ENCODE measurements at places on chromosomes 2 and 18.
A peak's percentile ranks its signal among the peaks of the same experiment; 100 is the strongest.

DNA sequence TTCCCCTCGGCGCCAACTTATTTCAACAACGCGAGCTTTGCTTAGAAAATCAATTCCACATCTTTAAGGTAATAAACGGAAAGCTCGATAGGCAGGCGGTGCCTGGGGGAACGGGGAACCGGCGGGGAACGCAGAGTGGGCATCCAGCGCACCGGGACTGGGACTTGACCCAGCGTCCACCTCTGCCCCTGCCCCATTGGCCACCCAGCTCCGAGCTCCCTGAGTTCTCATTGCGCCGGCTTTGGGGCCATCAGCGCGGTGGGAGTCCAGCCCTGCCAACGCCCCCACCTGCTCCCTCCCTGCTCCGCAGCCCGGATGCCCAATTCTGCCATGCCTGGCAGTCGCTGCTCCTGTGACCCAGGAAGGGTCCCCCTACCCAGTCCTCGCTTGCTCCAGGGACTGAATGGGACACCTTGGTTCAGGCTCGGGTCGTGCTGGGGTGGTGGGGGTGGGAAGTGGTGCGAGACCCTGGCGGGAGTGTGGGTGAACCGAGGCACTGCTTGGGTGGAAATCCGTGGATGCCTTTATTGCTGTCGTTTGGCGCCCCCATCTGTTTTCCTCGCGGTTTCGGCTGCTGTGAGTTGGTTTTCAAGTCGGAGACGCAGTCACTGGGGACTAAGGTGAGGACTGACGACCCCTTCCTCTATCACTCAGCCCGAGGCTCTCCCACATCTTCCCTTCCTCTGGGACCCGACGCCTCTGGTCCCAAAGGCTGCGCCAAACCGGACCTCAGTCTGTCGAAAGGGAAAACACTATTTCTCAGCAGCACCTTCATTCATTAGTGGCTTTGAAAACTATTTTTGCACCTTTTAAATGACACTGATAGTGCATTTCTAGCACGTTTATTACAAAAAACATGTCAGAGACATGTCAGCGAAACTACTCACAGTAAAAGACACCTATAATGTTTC lies 2.4 kb upstream of the EVX2 start:
- no peak for DNase-seq

- DNase-seq: no peak
Measured at GRCh38 chr18:9941103-9941502, 27.3 kb downstream of the VAPA start.

- no peak for DNase-seq
Measured at GRCh38 chr18:59767732-59768131, 70.5 kb upstream of the CCBE1 start.

- no peak for DNase-seq
Measured at GRCh38 chr18:23069481-23069880, 65.8 kb upstream of the CABLES1 start.

- no peak for DNase-seq
Measured at GRCh38 chr2:206084439-206084869, 1.5 kb downstream of the INO80D start.

- DNase-seq: no peak
Measured at GRCh38 chr2:54508541-54508940, 52.4 kb downstream of the SPTBN1 start.

- no peak for DNase-seq
Measured at GRCh38 chr2:49686291-49686690, 532.0 kb upstream of the FSHR start.

GRCh38 chr2:54627973-54628372 lies 95.5 kb upstream of the EML6 start:
- DNase-seq: no peak

GRCh38 chr2:44793322-44793870 lies 148.1 kb upstream of the SIX3 start:
- no peak for DNase-seq

DNA sequence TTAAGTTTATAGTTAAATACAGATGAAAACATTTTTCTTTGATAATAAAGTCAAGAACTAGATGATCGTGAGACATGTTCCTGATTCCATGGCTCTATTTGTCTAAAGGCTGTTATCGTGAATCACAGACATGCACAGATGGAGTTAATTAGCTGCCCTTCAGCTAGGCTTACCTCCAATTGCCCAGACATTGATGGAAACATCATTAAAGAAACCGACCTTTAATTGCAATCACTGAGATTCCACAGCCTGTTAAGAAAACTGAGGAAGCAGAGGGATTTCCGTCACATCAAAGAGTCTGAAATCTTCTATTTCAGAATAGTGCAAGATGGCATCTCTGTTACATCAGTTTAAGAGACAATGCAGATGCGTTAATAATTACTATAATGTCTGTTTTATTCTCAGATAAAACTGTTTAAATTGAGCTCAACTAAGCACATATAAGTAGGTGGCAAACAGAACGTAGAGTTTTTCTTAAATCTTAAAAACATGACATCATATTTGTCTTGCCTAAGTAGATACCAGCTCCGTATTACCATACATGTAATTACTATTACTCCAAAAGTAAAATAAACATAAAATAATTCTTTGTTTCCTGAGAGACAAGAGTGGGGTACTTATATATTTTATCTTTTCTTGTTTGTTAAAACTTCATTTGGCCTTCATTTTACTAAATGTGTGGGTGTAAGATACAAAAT lies 23.9 kb upstream of the CRACDL start:
- no peak for DNase-seq

GRCh38 chr2:199278099-199278498 lies 179.6 kb downstream of the SATB2 start:
- no peak for DNase-seq

- DNase-seq: peak; percentile 45
Measured at GRCh38 chr18:35478520-35479435, 19.0 kb downstream of the INO80C start.

DNA sequence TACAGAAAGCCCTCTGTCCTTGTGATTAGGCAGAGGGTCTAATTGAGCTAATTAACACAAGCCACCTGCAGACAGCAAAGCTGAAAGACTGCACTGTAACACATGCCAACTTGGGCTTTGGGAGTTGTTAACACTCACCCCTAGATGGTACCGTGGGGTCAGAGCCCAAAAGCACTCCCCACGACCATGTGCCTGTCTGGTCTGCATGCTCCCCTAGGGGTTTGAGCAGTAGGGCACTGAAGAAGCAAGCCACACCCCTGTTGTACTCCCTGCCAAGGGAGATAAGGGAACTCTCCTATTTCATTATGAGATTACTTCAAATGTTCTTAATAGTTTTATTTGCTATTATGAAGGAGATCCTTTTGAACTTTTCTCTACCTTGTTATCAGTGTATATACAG lies 560.1 kb upstream of the FSHR start:
- no peak for DNase-seq

GRCh38 chr2:147689220-147689909 lies 155.5 kb upstream of the ACVR2A start:
- no peak for DNase-seq

- no peak for DNase-seq
Measured at GRCh38 chr2:100592226-100592625, 29.4 kb downstream of the PDCL3 start.

GRCh38 chr2:62143696-62144095 lies 52.2 kb upstream of the B3GNT2 start:
- no peak for DNase-seq

- no peak for DNase-seq
Measured at GRCh38 chr2:24410976-24411375, 50.6 kb upstream of the ITSN2 start.

DNA sequence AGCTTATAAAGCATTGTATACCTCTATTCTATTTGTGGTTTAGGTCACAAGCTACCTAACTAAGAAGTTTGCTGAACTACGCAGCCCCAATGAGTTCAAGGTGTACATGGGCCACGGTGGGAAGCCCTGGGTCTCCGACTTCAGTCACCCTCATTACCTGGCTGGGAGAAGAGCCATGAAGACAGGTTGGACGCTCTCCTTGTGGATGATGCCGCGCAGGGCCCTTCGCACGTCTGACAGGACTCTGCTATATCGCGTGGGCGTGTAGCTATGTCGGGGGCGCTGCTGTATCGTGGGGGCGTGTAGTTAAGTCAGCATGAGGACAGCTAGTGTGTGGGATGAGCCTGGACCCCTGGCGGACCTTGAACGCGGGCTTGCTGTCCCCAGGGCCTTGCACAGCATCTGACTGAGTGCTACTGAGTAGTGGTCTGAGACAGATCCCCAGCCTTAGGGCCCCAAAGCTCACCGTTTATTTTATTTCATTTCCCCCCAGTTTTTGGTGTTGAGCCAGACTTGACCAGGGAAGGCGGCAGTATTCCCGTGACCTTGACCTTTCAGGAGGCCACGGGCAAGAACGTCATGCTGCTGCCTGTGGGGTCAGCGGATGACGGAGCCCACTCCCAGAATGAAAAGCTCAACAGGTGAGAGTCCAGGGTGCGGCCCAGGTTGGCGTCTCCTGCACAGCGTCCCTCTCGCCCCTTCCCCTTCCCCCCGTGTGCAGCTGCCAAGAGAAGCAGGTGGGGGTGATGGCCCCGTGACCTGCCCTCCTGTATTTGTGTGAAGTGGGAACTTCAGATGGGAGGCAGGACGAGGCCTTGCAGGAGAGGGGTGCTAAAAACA lies 15.6 kb upstream of the CNDP1 start:
- DNase-seq: no peak

DNA sequence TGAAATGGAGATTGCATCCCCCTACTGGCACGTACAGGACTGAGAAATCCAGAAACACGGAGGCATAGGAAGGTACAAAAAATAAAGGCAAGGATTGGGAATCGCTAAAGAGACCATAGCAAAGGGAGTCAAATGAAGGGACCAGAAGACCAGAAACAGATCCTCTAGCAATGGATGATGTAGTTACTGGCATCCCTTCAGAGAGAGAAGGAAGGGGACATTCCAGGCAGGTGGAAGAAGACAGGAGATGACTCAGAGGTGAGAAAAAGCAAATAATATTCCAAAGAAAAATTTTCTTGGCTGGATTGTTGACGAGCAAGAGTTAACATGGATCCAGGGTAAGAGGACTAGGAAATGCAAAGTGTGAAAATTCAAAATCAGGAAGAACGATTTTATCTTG lies 78.4 kb upstream of the FZD7 start:
- no peak for DNase-seq

DNA sequence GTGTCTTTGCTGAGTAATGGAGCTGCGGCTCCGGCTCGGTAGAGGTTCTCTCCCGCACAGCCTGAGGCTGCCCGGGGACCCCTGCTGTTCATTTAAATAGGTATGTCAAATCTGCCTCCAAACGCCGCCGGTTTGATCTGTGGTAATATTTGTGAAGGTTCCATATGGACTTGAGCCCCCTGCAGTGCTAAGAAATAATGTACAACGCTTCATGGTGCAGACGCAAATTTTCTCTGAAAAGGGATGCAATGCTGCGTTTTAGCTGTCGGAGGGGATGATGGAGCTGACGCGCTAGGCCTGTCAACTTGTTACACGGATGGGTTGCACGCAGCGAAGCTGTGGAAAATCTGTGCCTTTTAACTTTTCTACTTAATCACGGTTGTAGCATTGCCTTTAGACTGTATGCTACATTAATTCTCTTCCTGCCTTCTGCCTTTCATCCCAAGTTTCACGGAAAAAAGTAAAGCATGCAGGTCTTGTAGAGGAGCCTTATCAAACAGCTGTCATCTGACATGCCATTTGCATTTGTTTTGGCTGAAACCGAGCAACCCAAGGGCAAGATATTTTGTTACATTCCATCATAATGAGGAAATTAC lies 43.2 kb downstream of the MRPS9 start:
- no peak for DNase-seq

DNA sequence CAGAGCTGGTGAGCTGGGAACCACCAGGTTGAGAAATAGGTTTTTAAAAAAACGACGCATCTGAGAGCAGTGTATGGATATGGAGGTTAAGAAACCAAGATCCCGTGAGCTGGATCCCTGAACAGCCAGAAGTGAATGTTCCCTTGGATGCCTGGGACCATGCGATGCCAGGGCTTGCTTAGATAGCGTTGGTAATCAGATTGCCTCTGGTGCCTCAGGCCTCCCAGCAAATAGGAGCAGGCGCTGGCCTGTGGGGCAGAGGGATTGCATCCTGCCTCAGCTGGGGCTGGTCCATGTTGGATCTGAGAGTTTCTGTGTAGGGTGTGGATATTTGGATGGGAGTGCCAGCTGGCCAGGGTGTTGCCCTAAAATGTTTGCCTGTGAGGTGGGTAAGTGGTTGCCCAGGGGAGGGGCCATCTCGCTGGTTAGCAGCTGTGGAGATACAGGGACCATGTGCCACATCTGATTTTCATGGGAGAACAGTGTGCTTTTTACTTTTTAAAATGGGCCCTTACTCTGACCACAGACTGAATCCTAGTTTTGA lies 80.8 kb upstream of the MCFD2 start:
- no peak for DNase-seq

- no peak for DNase-seq
Measured at GRCh38 chr2:64369706-64370105, 84.3 kb upstream of the LGALSL start.

- DNase-seq: no peak
Measured at GRCh38 chr18:36493349-36494159, 196.0 kb downstream of the FHOD3 start.

DNA sequence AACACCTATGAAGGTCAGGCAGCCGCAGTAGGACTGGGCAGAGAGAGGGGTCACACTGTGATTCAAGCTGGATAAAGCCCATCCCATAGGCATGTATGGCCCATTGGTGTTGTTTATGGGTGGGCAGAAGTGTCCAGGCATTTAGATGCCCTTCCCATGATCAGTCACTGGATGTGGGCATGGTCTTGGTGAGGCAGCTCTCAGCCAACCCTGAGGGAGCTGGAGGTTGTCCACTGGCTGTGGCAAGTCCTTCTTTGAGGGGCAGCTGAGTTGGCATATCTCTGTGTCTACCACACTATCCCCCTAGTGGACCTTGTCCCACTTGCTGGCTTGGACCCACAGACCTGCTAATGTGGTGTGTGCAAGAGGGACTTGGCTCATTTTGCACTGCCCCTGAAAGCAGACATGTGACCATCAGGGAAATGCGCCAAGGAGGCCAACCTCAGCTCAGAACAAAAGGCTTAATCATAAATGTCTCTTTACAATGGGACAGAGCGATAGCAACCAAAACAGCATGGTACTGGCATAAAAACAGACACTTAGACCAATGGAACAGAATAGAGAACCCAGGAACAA lies 82.0 kb downstream of the TMEM17 start:
- DNase-seq: no peak

- no peak for DNase-seq
Measured at GRCh38 chr2:72924353-72925240, 7.3 kb downstream of the EMX1 start.

- no peak for DNase-seq
Measured at GRCh38 chr2:47311764-47312490, 91.0 kb upstream of the MSH2 start.

DNA sequence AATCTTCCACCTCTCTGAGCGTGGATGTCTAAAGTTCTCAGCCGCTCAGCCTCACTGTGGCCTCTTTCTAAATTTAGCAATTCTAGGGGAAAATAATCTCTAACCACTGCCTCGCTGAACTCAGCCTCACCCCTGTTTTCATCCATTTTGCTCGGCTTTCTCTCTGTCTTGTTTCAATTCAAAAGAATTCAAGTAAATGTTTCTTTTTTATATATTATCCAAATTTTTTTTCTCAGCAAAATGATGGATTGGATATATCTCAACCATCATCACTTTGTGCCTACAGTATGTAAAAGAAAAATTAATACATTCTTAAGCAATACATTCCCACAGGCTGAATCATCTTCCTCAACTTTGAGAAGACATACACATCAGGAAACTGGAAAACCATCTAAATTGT lies 24.0 kb upstream of the GALNT5 start:
- DNase-seq: no peak

GRCh38 chr2:62474176-62474575 lies 31.8 kb downstream of the TMEM17 start:
- DNase-seq: no peak

GRCh38 chr18:74758995-74759394 lies 161.3 kb downstream of the ZNF407 start:
- no peak for DNase-seq

- no peak for DNase-seq
Measured at GRCh38 chr2:150626934-150627411, 139.5 kb upstream of the RND3 start.

Measured in stimulated activated CD8-positive, alpha-beta memory T cell treated with anti-CD3 and anti-CD28 coated beads, Interleukin-15, amount 100 ng/mL, for 48 hours (primary cell).